ENCODE measurements at places on chromosomes 2 and 18. TPM values are rescaled to one million over a fixed set of nuclear protein-coding genes. Genes with fewer than 3 reads are reported as not detected.

Gene KRTCAP3
- total RNA-seq = not detected

Gene UGT1A4
- total RNA-seq = not detected

Gene IL36G
- total RNA-seq = not detected

Gene C1QL2
- not detected for total RNA-seq

Gene RAB10
- total RNA-seq = 164 TPM

Gene COLEC12
- 122 TPM for total RNA-seq

Gene GPR45
- total RNA-seq = not detected

Gene TEX44
- not detected for total RNA-seq

Gene MLPH
- total RNA-seq = 18.0 TPM

Gene RPL31
- total RNA-seq = 946 TPM

Gene CCDC74B
- total RNA-seq = 4.8 TPM

Gene TACR1
- not detected for total RNA-seq

Gene CPS1
- 20.9 TPM for total RNA-seq

Gene NLRC4
- not detected for total RNA-seq

Gene DNAJC5G
- not detected for total RNA-seq

Gene TMEM17
- total RNA-seq = 2.8 TPM

Gene CRYGD
- total RNA-seq = not detected

Gene SAG
- total RNA-seq = not detected

Gene SLC35G4
- total RNA-seq = not detected

Gene MAP4K4
- 206 TPM for total RNA-seq

Gene UGT1A6
- total RNA-seq = not detected

Gene IL18R1
- 0.66 TPM for total RNA-seq

Gene GRB14
- 0.29 TPM for total RNA-seq

Gene DAW1
- 0.17 TPM for total RNA-seq

Gene TMBIM1
- 111 TPM for total RNA-seq

Gene SKA1
- 1.5 TPM for total RNA-seq

Gene NMUR1
- 0.17 TPM for total RNA-seq

Gene SPP2
- not detected for total RNA-seq

Gene TEKT4
- total RNA-seq = not detected

Gene NEU2
- total RNA-seq = not detected

Gene G6PC2
- total RNA-seq = not detected

Gene SULT1C4
- not detected for total RNA-seq

Gene CAVIN2
- 21.0 TPM for total RNA-seq

Gene INHBB
- not detected for total RNA-seq

Gene RGPD4
- not detected for total RNA-seq

Gene GKN1
- not detected for total RNA-seq

Gene ANKRD62
- not detected for total RNA-seq

Gene RUFY4
- total RNA-seq = not detected
